ENCODE measurements at places on chromosomes 4 and X. TPM values are rescaled to one million over a fixed set of nuclear protein-coding genes. Genes with fewer than 3 reads are reported as not detected.

GRCh38 chr4:87044511-87045233 lies 109.9 kb downstream of the AFF1 start:
- DNase-seq, result no peak

DNA sequence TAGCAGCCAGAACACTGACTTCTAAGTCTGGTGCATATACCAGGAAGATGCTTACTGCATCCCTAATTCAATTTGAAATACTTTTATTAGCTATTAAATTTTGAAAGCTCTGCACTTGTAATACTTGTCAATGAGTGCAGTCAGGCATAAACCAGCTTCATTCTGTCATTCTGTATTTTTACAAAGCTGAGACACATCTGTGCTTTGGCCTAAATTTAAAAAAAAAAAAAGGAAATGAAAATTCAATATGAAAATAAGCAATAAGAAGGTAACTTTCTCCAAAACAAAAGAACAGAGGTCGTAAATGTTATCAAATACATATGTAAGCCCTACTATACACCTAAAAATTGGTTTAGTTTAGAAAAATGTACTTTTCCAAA lies 7.0 kb downstream of the SMIM14 start:
- no peak for DNase-seq

- DNase-seq, result no peak
Measured at GRCh38 chr4:102342404-102343074, 2.7 kb downstream of the SLC39A8 start.

- no peak for DNase-seq
Measured at GRCh38 chr4:52711834-52712250, 39.4 kb downstream of the ERVMER34-1 start.

GRCh38 chrX:11791537-11791936 lies 33.5 kb downstream of the MSL3 start:
- DNase-seq, result no peak

DNA sequence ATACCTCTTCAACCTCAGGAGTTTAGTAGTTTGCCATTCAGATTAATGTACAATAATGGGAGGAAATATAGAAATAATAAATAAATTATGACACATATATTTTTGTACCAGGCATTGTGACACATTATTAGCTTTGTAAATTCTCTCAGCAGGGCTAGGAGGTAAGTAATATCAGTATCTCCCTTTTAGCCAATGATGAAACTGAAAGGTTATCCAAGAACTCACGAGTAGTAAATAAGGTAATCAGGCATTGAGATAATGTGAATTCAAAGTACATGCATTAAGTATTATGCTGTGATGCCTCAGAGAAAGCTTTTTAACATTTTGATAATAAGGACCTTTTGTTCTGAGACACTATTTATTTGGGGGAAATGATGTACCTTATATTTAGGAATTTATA lies 5.3 kb upstream of the ARAP2 start:
- DNase-seq, result no peak

DNA sequence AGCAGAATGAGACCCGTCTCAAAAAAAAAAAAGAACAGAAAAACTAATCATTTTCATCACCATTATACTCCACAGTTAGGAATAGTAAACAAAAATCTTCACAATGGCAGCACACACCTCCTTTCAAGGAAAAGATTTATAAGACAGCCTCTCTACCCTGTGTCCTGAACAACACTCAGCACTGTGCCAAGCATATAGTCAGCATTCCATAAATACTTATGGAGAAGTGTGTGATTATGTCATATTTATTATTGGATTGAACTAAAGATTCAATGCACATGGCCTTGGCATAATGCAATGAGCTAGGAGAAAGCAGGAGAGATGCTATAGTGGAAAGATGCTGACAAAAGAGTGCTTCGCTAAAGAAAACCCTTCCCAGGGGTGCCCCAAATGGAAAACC lies 52.6 kb downstream of the FAM114A1 start:
- no peak for DNase-seq

DNA sequence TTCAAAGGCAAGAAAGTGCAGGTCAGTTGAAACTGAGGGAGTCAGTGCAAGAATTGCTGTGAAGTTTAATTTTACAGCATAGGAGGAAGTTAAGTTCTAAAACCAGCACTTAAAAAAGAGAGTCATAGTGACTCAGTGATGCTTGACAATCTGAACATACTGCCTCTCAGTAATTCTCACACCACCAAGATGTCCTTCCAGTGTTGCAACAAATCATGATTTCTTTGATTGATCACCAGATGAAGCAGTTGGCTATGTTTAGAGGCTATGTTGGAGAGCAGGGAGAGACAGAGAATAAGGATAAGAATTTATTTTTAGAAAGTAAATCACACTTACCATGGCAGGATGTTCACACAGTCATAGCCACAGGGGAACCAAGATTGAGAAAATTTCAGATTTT lies 13.2 kb downstream of the TRIM2 start:
- DNase-seq, result peak; percentile 12

GRCh38 chr4:11131491-11131890 lies 297.2 kb downstream of the HS3ST1 start:
- no peak for DNase-seq

GRCh38 chr4:113960684-113961321 lies 18.6 kb downstream of the ARSJ start:
- no peak for DNase-seq

DNA sequence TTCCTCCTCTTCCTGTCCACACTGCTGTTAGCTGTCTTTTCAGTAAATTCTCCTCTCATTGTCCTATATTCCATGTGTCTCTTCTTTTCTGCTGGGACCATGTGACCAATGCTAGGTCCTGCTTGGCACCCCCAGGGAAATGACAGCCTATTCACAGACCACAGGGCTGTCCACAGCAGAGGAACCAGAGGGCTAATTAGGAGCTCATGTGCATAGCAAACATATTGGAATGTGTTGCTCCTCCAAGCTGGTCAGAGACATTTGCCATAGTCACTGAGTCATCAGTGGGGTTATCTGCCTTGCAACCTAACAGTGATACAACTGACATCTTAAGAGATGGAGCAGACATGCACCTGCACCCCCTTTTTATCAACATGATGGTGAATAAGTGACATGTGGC lies 67.9 kb upstream of the PUDP start:
- DNase-seq, result no peak

GRCh38 chr4:27013012-27013411 lies 152.4 kb downstream of the STIM2 start:
- no peak for DNase-seq

- no peak for DNase-seq
Measured at GRCh38 chr4:152961014-152961772, 25.1 kb downstream of the FHDC1 start.

- DNase-seq, result peak; percentile 14
Measured at GRCh38 chrX:73987166-73987565, 316.8 kb upstream of the ZCCHC13 start.

DNA sequence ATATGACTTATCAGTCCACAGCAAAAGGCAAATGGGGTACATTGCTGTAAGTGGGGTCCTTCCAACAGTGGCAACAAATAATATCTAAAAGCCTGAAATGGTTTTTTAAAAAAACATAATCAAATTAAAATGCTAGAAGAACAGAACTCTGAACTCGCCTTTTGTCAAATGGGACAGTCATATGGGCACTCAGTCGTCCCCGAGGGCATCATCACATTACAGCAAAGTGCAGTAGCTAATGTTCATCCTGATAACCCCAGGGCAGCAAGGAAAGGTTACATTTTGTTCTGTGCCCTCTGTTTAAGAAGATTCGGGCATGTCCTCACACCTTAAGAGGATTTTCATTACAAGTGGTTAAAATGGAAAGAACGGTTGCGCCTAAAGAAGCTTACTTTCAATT lies 997.9 kb upstream of the TENM3 start:
- no peak for DNase-seq

- peak; percentile 69 for DNase-seq
Measured at GRCh38 chr4:10061650-10062415, 40.5 kb upstream of the SLC2A9 start.

DNA sequence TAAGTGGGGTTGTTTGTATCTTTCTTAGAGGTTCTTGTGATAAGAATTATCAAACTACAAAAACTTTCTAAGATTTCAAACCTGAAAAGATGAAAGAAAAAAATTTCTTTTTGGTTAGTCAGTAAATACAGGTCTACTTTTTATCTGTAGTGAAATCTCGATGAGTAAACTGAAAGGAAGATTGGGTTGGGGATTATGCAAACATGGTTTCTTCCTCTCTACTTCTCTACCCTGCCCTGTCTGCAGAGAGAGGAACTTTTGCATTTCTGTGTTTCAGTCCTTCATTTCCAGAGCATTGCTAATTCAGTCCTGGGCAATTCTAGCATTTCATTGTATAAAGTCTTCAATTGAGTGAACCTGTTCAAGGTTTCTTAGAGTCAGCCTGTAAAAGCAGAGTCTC lies 51.6 kb upstream of the IL2 start:
- DNase-seq, result no peak

DNA sequence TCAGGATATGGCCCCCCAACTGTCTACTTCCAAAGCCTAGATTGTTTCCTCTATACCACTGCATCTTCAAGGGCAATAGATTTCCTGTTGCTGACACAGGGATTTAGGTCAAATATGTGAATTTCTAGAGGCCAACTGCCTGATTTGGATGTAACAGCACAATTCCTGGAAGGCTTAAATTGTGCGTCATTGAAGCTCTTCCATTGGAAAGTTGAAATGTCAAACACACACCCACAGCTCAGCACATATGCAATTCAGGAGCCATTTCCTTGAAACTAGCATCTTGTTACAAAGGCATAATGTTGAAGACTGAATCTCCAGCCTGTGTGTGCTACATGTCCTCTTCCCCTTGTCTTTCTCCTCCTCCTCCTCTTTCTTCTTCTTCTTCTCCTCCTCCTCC lies 158.6 kb downstream of the STK32B start:
- DNase-seq, result no peak

- no peak for DNase-seq
Measured at GRCh38 chr4:126647756-126648397, 984.9 kb upstream of the INTU start.

- DNase-seq, result no peak
Measured at GRCh38 chr4:7647600-7648543, 213.1 kb upstream of the PSAPL1 start.

GRCh38 chr4:77263247-77263646 lies 106.2 kb downstream of the CCNG2 start:
- DNase-seq, result no peak

DNA sequence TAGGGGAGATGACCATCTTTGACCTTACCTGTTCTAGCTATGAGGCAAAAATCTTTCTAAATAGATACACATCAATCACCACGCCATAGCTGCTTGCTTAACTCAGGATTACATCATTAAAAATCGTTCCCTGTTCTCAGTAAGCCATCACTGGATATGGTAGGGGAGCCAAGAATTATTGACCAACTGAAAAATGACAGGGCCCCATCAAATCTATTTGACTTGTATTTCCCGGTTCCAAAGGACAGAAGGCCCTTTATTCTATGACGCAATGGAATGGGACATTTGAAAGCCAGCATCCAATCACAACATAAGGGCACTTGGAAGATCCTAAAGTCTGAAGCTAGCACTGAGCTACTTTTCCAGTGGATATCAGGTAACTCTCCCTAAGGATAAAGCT lies 75.6 kb upstream of the NOCT start:
- DNase-seq, result no peak

DNA sequence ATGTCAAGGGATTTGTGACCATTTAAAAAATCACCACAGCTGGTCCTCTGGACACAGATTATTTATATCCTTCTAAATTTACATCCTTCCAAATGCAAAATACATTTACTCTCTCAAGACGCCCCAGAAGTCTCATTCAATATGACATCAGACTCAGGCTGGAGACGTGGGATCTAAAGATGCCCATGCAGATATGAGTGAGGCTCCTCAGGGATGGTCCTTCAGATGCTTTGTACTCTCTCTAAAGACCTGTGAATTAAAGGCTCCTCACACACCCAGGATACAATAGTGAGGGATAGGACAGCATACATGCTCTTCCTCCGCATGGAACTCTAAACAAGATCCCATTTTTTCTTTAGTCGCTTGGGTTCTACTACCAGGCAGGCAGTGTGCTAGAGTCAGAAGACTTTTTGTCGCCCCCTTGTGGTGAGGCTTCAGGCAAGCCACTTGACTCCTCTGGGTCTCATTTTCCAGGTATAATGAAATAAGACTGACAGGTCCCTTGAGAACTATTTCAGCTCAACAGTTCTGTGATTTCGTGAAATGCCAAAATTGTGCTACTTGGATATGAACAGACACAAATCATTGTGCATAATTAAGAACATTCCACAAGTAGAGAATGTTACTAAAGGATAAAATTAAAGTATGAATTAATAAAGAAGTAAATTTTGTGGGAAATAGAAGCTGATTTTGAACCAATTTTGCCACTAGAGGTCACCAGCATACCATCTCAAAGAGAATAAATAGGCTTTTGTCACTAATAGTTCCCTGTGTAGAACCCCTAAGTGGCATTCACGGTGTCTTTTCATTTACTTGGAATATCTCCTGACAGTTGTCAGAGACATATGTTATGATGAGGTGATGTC lies 13.7 kb upstream of the SCOC start:
- DNase-seq, result peak; percentile 71

- no peak for DNase-seq
Measured at GRCh38 chrX:147899379-147900114, 12.2 kb upstream of the FMR1 start.

DNA sequence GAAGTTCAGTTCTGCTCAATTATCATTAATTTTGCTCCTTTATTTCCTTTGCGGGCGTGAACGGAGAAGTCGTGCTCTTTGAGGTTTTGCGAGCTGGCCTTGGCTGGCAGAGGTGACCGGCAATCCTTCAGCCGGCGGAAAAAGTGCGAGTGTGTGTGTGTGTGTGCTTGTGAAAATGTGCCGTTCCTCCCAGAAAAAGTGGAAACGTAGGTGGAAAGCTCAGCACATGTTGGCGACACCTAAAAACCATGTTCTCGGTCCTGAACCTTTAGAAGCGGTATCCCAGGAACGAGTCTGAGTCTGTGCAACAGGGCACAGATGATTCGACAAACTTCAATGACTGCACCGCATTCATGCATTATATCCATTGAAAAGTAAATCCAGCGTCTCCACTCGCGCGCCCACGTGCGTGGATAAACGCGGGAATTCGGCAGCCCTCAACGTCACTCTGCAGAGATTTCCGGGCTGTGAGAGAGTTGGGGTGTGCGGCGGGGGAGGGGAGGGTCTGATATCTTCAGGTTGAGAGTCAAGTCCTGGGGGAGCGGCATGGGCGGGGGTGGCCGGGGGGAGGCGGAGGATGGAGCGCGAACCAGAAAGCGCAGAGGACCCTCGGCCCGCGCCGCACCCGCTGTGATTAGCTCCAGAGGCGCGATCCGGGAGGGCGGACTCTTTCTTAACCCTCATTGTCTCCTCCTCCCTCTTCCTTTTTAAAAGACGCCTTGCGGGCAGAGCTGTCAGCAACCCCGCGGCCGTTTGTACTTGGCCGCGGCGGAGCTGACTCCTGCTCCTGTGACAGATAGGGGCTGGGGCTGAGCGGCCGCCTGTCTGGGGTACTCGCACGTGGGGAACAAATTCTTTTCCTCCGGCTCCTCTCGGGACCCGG lies at the start of gene SHISA3:
TSS of gene SHISA3 (plus strand) at position 737 of the 883 bp plus-strand sequence. CDS start 569 bp downstream, outside the sequence.
- DNase-seq, result no peak

SSX2 gene
- not detected for total RNA-seq

CFP gene
- total RNA-seq, result 0.78 TPM

CPLX1 gene
- not detected for total RNA-seq

CT55 gene
- total RNA-seq, result not detected

EDA2R gene
- total RNA-seq, result 22.8 TPM

HHIP gene
- 2.8 TPM for total RNA-seq

DCX gene
- not detected for total RNA-seq

COL4A5 gene
- total RNA-seq, result 132 TPM

Data from mammary epithelial cell (primary cell).